GM19239 (cell line): ENCODE measurements at places on chromosomes 7 and 10.

DNA sequence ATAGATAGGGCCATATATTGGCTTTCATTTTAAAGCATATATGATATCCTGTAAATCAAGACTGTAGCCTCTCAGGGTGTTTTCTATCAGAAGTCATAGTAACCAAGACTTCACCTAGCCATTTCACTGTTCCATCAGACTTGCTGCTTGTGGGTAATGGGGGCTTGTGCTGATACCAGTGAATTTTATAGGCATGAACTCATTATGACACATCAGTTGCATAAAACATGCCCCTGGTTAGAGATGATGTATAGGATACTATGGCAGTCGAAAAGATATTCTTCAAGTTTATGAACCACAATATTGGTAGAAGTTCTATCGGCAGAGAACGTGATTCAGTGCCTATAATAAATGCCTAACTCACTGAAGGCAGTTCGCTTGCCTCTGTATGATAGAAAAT, 206.4 kb downstream of the ITGB1 start:
- DNase-seq = no peak

DNA sequence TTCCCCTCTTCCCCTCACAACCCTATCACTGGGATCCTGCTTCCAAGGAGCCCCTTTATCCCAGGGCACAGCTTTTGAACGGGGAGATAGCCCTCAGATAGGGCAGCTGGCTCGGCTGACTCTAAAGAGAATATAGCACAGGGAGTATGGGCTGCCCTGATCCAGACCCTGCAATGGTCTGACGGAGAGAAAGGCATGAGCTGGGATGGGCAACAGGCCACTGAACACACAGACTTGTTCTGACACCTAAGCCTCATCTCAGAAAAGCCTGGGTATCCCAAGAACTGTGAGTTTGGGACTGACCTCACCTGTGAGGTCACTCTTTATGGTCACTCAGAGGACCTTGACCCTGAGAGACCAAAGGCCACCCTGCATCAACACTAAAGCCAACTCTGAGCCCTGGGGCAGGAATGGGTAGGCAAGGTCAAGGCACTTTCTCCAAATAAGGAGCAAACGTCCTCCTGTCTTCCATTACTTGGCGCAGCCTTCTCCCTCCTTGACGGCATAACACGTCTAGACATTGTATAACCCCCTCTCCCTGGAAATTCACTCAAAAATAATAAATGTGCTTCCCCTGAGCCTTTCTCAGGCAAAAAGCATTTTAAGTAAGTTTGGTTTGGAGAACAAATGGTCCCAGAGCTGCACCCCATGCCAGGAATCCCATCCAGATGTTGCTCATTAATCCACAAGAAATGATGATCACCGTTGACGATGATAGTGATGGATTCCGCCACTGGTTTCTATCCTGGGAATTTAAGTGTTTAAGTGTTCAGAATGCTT, 8.2 kb upstream of the LRRC18 start:
- no peak for DNase-seq

GRCh38 chr7:131911112-131911511, 354.7 kb upstream of the PODXL start:
- no peak for DNase-seq

DNA sequence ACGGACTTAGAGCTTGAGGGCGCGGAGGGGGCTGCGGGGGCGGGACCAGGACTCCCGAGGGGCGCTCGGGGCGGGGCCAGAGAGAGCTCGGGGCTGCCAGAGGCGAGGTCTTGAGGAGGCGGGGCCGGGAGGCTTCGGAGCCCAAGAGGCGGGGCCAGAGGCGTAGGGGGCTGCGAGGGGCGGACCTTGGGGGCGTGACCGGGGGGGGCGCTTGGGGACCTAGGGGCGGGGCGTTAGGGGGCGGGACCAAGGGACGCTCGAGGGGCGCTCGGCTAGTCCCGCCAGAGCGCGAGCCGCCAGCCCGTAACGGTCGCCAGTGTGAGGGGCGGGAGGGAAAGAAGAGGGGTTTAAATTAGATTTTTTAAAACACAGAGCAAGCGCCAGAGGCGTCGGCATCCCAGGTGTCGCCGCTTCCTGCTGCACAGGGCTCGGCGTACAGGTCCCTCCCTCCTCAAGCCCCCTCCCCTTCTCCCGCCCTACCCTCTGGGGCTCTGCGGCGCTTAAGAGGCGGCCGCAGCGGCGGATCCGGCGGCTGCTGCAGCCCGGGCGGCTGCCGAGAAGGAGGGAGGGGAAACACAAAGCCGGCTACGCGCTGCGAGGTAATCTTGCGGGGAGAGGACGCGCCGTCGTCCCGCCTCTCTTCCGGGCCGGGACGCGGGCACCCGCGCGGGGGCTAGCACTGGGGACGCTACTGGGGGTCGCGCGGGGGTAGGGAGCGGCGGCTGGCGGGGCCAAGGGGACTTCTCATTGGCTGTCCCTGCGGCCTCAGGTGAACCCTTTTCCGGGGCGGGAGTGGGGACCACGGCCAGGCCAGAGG, at the start of gene ADD3:
Gene ADD3, plus strand, starts transcription at position 284 of the 817 bp plus-strand sequence. CDS start 92,670 bp downstream, outside the sequence.
- DNase-seq = peak; percentile 71

DNA sequence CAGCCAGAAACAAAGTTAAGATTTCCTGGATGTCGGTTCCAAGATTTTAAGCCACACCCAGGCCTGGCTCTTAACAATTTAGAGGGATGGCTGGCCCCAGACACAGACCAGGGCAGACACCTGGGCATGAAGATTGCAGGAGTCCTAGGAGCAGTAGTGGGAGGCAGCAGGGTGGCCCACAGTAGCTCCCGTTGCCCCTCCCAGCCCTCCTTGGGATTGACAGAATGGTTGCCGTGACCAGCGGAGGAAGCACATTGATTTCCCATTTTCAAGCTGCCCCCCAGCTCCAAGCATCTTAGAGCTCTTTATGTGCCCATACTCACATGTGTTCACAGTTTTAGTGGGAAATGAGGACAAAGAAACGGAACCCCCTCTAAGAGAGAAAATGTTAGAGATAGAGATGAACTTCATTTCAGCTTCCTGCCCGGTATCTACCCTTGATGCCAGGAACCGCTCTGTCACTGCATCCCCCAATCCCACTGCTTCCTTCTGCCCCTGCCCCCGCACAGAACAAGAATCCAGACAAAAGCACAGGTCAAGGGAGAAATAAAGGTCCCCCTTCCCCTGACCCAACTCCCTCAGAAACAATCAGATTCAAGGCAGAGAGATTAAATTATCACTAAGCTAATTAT, 101.1 kb downstream of the PLXNA4 start:
- no peak for DNase-seq

GRCh38 chr7:122055073-122055472, 89.0 kb downstream of the AASS start:
- no peak for DNase-seq

GRCh38 chr7:152520861-152521302, 85.1 kb upstream of the KMT2C start:
- DNase-seq = no peak

DNA sequence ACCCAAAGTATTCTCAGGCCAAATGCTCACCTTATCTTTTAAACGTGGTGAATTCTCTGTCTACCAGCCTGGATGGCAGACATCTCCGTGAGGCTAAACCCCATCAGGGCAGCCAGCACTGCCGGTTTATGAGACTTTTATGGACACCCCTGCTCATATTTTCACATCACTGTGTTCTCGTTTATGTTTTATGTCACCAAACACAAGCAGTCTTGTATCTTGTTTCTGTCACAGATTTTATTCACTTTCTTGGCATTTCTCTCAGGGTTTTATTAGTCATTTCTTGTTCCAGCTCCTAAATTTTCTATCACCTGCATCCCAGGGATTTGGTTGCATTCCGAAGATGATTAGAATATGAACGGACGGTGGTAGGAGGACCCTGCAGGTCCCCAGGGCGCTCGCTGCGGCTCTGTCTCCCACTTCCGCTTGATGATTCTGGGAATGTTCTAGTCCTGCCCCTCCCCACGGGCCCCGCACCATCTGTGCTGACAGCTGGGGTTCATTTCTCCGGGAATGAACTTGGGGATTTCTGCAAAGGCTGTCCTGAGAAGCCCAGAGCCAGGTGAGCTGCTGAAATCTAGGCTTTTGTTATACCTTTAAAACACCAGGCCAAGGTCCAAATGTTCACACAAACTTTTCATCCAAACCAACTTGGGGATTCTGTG, 217.6 kb downstream of the GFRA1 start:
- no peak for DNase-seq

- DNase-seq = no peak
Measured at GRCh38 chr10:49173201-49173772, 14.9 kb downstream of the TMEM273 start.

- no peak for DNase-seq
Measured at GRCh38 chr10:88971221-88972061, 18.9 kb upstream of the ACTA2 start.

GRCh38 chr7:143361552-143362130, 872 bp downstream of the FAM131B start:
- no peak for DNase-seq

GRCh38 chr7:52146871-52147634, 830.4 kb upstream of the COBL start:
- DNase-seq = no peak

DNA sequence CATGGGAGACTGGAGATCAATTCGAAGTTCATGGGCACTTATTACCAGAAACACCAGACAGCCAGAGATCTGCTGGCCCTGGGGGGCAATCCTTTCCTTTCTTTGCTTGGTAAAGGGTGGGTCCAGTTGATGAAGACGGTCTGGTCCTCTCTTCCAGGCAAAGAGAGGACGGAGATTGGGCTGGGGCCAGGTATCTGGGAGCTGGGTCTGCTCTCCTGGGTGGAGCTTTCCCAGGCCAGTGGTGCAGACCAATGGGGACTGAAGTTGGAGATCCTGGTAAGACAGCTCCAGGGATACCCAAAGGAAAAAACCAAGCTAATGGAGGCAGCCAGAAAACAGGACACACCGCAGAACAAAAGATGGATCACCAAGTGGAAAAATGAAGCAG, 18.3 kb downstream of the NOD1 start:
- DNase-seq = no peak

DNA sequence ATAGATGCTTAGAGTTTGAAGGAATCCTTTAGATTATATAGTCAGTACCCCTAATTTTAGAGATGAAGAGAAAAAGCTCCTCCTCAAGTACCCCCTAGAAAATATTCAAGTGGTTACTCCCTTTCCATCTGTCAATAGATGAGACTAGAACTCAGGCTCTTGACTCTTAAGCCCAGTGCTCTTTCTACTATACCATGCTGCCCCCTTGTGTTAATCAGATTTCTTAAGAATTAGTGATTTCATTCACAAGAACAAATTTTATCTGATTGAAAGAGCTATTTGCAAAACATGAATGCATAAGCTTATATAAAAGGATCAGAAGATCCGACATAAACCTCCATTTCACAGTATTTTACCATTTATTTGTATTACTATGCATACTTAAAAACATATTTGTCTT, 179.3 kb downstream of the TFEC start:
- DNase-seq = no peak
